ENCODE measurements at places on chromosomes 7 and 10.

- DNase-seq: no peak
Measured at GRCh38 chr7:69419934-69420333, 178.3 kb upstream of the AUTS2 start.

GRCh38 chr7:75756991-75757676 is 14.9 kb downstream of the CCL26 start:
- DNase-seq: no peak

DNA sequence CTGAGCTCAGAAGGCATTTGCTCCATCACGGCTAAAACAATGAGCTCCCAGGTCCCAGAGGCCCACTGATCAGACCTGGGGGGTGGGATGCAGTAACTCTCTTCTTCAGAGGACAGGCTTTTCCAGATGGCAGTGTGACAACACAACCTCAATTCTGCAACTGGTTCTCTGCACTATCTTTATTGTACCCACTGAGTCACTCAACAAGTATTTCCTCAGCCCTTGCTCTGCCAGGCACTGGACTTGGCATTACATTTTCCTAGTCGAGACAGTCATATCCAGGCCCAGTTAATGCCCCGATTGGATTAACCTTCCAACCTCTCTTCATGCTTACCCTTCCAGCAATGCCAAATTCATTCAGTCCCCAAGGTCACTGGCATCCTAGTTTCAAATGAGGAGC is 72.6 kb downstream of the JAZF1 start:
- DNase-seq: no peak

DNA sequence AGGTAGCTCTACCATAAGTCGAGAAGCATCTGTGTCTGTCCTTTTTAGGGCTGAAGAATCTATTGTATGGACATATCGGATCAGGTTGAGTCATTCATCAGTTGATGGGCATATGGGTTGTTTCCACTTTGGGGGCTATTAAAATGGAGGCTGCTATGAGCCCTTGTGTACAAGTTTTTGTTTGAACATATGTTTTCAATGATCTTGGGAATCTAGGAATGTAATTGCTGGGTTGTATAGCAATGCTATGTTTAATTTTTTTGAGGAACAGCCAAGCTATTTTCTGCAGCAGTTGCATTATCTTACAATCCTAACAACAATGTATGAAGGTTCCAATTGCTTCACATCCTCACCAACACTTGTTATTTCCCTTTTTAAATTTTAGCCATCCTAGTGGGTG is 46.4 kb upstream of the HABP2 start:
- DNase-seq: no peak

DNA sequence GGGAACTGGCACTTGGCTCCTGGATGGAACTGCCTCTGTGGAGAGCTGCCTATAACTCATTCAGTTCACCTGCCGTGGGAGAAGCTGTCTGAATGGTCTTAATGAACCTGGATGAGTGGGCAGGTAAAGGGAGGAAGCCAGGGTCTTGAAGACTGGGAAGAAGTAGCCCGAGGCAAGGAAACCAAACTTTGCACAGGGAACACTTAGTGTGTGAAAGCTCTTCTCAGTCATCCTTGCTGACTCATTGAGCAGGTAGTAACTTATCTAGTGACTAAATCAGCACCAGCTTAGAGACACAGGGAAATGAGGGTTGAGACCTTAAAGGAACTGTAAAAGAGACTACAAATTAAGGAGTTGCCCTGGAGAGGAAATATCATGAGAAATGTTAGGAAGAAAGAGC is 9.9 kb downstream of the LRRC4 start:
- no peak for DNase-seq

DNA sequence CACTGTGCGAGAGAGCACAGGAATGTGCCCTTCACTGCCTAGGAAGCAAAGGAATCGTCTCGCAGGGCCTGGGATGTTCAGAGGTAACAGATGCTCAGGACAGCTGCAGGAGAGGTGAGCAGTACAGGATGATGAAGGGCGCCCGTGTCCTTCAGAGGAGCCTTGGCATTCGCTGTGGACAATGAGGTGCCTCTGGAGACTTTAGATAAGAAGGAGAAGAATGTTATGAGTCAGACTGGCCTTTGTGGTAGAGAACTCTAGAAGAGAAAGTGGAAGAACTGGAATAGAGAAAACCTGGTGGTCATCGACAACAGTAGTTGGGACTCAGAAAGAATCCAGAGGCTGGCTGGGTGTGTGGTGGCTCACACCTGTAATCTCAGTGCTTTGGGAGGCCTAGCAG is 64.4 kb upstream of the LEP start:
- no peak for DNase-seq

GRCh38 chr7:70092314-70093204 is 494.3 kb downstream of the AUTS2 start:
- DNase-seq: peak; percentile 26

DNA sequence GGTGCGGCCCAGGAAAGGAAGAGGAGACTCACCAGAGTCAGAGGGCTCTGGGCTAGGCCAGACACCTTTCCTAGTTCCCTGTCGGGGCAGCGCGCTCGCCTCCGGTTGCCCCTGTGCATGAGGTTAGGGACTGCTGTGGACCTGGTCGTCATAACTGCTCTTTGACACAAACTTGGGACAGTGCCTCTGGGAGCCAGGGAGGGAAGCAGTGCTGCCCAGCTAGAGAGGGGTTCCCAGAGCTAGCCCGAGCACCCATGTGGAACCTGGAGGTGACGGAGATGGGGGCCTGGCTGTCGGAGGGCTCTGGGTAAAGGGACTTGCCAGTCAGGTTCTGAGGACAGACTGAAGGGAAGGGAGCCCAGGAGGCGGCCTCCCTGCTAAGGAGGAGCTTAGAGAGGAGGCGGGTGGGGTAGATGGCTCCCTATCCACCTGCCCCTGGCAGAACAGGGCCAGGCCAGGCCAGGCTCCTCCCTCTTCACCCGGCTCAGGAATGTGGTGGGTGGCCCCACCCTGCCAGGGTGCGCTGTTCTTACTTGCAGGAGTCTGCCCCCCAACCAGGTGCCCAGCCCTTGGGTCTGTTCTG is 29.7 kb downstream of the AGAP3 start:
- no peak for DNase-seq

DNA sequence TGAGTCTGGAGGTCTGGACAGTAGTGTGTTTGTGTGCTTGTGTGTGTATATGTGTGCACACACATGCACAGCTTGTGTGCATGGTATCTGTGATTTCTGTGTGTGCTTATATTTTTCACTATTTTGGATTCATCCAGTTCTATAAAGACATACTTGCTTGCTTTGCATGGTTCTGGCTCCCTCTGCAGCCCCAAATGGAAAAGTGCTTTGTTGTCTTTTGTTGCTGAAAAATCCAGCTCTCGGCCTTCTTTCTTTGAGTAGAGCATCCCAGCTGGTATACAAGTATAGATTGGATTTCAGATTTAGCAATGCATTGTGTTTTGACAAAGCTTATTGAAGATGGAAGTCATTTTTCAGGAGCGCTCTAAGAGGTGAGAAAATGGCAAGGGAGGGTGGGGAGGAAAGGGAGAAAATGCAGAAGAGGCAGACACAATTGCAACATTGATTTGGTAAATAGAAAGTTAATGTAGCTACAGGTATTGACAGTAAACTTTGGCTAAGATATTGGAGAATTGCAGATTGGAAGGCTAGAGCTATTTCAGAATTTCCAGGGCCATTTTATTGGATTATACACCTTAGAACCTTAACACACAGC is 333.9 kb downstream of the AUTS2 start:
- no peak for DNase-seq

DNA sequence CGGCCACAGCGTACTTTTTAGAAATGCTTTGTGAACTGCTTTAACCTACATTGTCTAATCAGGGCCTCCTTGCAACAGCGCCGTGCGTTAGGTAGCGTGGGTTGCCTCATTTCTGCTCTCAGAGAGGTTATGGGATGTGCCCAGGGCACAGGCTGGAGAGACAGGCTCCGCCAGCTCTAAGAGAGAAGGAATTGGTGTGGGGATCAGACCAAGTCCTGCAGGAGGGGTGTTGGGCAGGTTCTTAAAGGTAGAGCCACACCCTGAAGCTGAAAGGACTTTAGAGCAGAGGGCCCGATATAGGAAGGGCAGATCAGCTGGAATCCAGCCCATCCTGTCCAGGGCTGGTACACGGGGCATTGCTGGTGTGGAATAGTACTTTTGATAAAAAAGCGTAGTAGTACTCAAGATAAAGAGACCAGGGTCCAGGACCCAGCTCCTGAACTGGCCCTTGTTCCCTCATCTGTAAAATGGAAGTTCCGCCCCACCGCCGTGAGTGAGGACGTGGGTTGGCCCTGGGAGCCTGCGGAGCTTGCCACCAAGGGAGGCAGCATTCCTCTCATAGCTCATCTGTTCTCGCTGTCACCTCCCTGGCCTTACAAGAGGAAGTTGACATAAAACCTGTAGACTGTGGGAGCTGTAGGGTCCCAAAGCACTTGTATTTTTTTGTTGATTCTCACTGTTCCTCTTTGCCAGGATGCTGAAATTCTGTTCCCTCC is 37.2 kb downstream of the TMEM120A start:
- no peak for DNase-seq

- DNase-seq: no peak
Measured at GRCh38 chr10:110533149-110533548, 34.3 kb upstream of the SMC3 start.

DNA sequence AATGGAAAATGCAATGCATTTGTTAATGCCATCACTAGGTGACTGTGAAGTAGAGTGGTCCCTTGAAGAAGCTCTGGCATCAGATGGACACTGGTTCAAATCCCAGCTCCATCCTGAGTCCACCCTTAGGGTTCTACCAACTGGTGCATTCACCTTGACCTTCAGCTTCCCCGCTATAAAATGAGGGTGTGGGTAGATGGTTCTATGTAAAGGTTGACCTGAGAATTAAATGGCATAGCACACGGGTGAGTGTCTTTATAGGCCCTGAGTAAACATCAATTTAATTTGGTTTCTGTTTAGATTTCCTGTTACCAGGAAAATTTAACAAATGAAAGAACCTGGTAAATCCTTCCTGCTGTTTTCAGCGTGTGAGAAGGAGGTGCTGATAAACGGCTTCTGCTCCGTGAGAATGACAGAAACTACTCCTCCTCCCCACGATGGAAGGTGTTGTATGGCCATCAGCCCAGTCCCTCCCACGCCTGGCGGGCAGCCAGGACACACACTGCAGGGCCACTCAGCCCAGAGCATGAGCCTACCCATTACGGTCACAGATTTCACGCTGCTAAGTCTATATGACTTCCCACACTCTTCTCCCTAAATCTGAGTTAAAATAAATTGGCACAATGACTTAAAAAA is 210.1 kb downstream of the TNS3 start:
- DNase-seq: no peak

DNA sequence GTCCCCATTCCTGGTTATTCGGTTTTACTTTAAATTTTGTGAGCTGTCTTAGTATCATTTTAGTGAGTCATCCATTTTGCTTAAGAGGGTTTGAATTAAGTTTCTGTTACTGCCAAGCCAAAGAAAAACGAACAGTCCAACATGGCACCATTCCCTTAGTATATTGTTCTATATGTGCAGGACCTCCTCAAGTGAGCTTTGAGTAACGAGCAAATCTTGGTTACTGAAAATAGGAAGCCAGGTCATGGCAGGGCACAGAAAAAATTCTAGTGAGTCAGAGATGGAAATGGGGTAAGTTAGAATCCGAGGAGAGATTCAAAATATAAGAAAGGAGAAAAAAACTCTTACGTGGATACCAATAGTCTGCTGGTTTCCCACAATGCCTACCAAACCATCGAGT is 292.9 kb downstream of the BAMBI start:
- no peak for DNase-seq

- DNase-seq: no peak
Measured at GRCh38 chr10:100568912-100569311, 33.2 kb downstream of the HIF1AN start.

- DNase-seq: no peak
Measured at GRCh38 chr7:5484921-5485320, 61.3 kb upstream of the TNRC18 start.

DNA sequence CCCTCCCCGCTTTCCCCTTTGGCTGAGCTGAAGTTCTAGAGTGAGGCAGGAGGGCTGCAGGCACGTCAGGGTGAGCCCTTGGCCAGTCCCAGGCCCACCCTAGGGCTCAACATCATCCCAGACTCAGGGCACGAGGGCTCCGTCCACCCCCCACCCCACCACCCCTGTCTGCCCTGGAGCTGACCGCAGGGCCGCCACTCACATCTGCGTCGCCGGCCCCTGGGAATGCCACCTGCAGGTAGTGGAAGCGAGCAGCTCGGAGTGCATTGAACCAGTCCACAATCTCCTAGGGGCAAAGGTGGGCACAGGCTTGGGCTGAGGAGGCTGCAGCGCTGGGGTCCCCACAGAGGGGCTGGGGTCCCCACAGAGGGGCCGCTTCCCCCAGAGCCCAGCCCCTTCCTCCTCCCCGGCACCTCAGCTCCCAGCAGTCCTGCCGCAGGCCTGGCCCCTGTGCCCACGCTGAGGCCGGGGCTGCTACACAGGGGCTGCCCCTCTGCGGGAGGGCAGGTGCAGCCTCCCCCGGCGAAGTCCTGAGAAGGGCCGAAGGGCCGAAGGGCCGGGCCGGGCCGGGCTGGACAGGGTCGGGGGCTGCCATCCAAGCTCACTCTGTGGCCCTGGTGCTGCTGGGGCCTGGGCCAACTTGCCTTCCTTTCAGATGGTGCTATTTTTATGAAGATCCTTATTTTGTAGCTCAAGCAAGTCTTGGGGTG is 24.1 kb downstream of the GET4 start:
- DNase-seq: no peak

- no peak for DNase-seq
Measured at GRCh38 chr10:114607358-114607998, 50.6 kb downstream of the ABLIM1 start.

GRCh38 chr10:43361547-43362190 is 9.8 kb upstream of the FXYD4 start:
- no peak for DNase-seq

DNA sequence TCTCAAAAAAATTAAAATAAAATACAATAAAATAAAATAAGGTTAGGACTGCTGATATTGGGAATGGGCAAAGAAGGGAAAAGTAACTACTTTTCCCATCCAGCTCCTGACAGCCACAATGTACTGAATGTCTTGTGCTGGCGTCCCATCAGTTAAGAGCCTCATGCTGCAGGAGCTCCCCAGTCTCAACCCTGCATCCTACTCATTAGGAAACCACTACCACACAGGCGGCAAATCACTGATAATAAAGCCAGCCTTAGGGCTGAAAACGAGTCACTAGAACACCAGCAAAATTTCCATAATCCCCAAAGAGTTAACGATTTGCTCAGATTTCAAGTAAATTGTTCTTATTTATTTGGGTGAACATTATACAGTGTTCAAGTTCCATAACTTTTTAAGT is 4.3 kb downstream of the YWHAG start:
- DNase-seq: no peak

GRCh38 chr7:149495785-149496641 is 1.6 kb downstream of the ZNF746 start:
- no peak for DNase-seq
